SK-N-SH treated with all-trans-retinoic acid at 6 μM for 48 hours (cell line): ENCODE measurements at places on chromosomes 4 and X.

DNA sequence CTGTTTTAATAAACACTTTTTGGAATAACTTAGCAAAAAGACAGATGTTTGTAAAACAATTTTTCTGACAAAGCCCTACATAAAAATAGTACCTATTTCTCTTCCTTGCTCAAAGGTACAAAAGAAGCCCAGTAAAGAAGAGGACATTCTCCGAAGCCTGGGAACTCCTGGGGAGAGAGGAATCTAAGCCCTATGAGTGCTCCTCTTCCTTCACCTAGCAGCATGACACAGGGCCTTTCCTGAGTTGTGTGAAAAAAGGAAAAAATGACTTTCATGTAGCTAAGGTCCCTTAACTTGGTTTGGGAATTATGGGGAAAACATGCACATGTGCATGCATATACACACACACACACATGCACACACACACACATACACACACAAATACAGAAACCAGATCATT lies 586.9 kb downstream of the TMA16 start:
- ATAC-seq, result no peak

GRCh38 chr4:87732033-87732765 lies 67.2 kb upstream of the IBSP start:
- ATAC-seq, result no peak

DNA sequence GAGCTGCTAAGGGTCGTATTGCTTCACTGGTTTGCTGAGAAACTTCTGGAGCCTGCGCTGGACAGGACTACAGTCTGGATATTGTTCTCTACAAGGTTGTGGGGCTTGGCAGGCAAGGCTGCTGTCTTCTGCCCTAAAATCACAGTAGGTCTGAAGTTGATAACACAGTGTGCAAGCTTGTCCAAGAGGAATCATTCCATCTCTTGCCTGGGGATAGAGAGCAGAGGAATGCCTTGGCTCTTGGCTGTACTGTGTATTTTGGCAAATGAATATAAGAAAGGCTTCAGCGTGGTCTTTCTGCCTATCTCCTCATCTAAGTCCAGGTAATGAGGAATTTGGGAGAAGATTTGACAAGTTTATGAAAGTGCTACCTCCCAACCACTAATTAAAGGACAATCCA lies 9.4 kb upstream of the RASL11B start:
- ATAC-seq, result peak; percentile 77

DNA sequence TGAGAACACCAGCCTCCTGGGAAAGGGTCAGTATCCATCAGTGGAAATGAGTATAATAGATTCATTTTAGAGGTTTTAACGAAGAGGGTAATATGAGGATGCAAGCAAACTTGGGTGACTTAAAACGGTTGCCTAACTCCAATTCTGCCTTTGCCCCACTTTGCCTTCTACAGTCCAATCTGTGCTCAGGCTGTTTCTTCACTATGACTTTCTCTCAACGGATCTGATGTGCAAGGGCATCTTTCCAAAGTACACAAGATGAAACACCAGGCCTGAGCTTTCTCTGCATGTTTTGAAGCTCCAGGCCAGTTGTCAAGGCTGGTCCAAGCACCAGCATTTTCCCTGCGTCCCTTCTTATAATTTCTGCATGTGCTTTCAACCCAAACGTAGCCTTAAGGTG lies 68.0 kb upstream of the TMEM164 start:
- ATAC-seq, result no peak

- no peak for ATAC-seq
Measured at GRCh38 chrX:41875142-41875541, 48.2 kb downstream of the CASK start.

DNA sequence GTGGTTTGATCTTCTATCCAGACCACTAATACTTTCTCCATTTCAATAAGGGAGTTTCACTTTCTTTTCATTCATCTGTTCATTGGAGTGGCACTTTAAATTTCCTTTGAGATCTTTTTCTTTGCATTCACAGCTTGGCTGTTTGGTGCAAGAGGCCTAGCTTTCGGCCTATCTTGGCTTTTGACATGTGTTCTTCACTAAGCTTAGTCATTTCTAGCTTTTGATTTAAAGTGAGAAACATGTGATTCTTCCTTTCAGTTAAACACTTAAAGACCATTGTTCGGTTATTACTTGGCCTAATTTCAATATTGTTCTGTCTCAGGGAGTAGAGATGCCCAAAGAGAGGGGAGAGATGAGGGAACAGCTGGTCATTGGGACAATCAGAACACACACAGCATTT lies 24.3 kb downstream of the CXCL13 start:
- ATAC-seq, result no peak

- no peak for ATAC-seq
Measured at GRCh38 chr4:185869427-185869826, 57.4 kb upstream of the SORBS2 start.

DNA sequence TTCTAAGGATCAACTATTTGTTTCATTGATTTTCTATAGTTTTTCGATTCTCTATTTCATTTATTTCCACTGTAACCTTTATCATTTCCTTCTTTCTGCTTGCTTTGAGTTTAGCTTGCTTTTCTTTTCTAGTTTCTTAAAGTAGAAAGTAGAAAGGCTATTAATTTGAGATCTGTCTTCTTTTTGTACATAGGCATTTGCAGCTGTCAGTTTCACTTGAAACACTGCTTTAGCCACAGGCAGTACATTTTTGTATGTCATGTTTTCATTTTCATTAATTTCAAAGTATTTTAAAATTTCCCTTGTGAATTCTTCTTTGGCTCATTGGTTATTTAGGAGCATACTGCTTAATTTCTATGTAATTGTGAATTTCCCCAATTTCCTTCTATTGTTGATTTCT lies 152.2 kb downstream of the SH3KBP1 start:
- ATAC-seq, result no peak

DNA sequence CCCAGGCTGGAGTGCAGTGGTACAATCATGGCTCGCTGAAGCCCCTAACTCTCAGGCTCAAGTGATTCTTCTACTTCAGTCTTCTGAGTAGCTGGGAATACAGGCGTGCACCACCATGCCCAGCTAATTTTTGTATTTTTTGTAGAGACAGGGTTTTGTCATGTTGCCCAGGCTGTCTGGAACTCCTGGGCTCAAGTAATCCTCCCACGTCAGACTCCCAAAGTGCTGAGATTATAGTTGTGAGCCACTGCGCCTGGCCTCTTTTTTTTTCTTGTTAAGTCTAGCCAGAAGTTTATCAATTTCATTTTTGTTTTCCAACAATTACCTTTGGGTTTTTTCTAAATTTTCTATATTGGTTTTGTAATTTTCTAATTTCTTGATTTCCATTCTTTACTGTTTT lies 100.6 kb downstream of the GC start:
- ATAC-seq, result no peak

DNA sequence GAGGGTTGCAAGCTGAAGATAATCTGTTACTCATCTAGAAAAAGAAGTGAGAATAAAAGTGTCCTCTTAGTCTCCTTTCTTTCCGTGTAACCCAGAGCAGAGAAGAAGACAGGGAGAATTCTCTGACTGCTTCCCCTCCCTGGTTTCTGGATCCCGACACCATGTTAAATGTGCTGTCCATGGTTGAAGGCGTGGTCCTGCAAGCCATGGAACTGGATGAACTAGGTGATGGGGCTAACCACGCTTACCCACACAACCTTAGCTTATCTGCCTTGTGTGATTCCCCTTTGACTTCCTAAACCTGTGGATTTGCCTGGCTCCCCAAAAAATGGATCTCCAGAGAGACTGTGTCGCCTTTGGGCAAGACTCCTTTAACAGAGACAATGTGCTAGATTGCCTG lies 907.6 kb downstream of the FSTL5 start:
- ATAC-seq, result no peak

GRCh38 chr4:3681191-3681590 lies 85.0 kb upstream of the ADRA2C start:
- no peak for ATAC-seq

DNA sequence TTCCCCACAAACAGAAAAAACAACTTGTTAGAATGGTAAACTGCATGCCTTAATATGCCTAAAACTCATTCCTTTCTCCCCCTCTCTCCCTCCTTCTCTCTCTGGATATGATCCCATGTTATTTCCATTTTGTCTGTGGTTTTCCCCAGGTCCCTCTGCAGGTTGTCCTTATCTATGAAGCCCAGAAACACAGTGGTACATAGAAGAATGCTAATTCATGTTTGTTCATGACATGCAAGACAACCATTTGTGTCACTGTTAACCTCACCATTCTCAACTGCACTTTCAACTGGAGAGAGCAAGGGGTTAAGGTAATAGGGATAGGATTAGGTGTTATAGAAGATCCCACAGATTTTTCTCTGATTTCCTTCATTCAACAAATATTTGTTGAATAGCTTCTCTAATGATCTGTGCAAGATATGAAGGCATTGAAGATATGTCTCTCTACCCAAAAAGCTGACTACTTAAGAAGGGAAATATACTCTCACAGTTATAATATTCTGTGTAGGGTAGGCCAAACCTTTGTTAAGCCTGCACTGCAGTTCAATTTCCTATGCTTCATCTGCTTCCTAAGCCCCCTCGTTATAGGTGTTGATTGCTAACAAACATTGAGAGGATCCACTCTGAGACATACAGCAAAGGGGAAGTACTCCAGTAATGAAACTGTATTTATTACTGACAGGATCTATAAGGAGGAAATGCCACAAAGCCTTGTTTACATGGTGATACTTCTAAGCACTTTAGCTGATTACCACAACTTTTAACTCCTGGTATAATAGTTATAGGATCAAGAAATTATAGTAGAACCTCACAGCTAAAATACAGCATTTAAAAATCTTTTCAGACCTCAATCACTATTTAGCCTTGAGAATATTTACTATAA lies 96.1 kb downstream of the FRYL start:
- no peak; the same call in 2 of the 3 replicates for ATAC-seq
